Calu3 (cell line): ENCODE measurements at places on chromosomes 16 and 17. TPM values are rescaled to one million over a fixed set of nuclear protein-coding genes. Genes with fewer than 3 reads are reported as not detected.

- peaks cover 19% of the 10 kb centered on the region for H3K36me3 ChIP-seq
- H3K27ac ChIP-seq = no peak overlapping the region
- peak; percentile 16 for DNase-seq
- H3K4me3 ChIP-seq = no peak overlapping the region
Observed at GRCh38 chr17:18156171-18156975, 27.3 kb upstream of the ALKBH5 start.

Gene SCNN1B
- total RNA-seq = not detected in 2 replicates

Gene ORAI3
- 14.7 and 15.4 TPM in 2 replicates for total RNA-seq

Gene NIP7
- total RNA-seq = 55.8 and 59.8 TPM in 2 replicates

DNA sequence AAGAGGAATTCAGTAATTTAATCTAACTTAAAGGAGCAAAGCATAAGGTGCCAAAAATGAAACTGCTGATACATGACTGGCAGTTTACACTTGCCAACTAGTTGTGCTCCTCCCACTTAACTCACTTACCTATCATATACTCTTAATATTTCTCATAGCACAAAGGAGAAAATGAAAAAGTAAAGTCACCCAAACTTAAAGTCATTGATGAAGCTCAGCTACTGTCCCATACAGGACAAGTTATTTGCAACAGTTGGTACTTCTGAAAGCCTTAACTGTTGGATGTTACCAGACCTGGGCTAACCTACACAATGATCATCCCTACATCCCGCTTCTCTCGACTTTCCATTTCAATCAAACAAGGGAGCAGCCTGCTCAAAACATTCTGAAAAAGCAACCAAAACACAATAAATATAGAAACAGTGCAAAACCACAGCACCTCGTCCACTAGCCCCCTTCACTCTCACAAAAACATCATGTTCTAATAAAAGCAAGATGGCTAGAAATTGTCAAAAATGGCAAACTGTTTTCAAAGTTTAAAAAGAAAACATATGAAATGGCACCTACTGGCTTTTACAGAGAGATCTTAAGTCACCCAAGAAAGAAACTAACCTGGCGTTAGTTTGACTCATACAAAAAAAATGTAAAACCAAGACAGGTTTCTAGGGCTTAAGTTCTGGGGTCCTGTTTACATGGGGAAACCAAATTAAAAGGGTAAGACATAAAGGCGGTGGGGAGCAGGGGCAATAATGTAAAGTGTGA lies 868 bp downstream of the MED13 start:
- no peak for DNase-seq
- peak overlapping the region; percentile 95 for H3K4me3 ChIP-seq

GRCh38 chr17:29005936-29006511 lies at the start of gene SEZ6:
Gene SEZ6 (minus strand): TSS chr17:29006033. CDS start chr17:29005869, 164 bp downstream.
- H3K4me3 ChIP-seq = no peak within 1 kb of the TSS
- peaks cover 7% of the 10 kb centered on the region for H3K36me3 ChIP-seq
- peaks cover 96% of the 10 kb centered on the region for H3K27me3 ChIP-seq
- no peaks in the 10 kb centered on the region for H3K4me1 ChIP-seq

- H3K4me1 ChIP-seq = no peaks in the 10 kb centered on the region
- H3K27me3 ChIP-seq = peaks cover 98% of the 10 kb centered on the region
- H3K27ac ChIP-seq = no peak overlapping the region
Observed at GRCh38 chr16:51184702-51185433, 33.8 kb upstream of the SALL1 start.

DNA sequence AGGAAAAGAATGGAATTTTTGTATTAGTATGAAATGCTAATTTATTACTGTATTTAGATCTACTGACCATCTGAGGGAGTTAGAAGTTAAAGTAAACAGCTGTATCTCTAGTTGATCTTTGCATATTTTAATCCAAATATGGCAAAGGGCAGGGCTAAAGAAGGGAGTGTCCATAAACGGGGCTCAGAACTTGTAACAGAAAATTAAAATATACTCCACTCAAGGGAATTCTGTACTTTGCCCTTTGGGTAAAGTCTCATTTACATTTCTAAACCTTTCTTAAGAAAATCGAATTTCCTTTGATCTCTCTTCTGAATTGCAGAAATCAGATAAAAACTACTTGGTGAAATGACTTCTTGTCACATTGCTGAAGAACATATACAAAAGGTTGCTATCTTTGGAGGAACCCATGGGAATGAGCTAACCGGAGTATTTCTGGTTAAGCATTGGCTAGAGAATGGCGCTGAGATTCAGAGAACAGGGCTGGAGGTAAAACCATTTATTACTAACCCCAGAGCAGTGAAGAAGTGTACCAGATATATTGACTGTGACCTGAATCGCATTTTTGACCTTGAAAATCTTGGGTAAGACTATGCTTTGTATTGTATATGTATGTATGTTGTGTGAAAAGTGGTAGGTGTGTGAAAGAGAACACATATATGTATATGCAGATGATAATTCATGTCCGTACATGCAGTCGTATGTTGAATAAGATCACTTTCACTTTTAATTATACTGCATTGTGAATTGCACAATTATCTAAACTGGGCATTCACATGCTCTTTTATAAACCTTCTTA lies at the start of gene ASPA:
TSS of gene ASPA (plus strand) at position 186 of the 799 bp plus-strand sequence. CDS start at position 349, 163 bp downstream.
- H3K27ac ChIP-seq = no peak within 1 kb of the TSS
- no peak for DNase-seq
- H3K36me3 ChIP-seq = no peaks in the 10 kb centered on the region
- H3K27me3 ChIP-seq = peaks cover 21% of the 10 kb centered on the region
- peaks cover 13% of the 10 kb centered on the region for H3K4me1 ChIP-seq
